Stimulated activated CD8-positive, alpha-beta memory T cell treated with anti-CD3 and anti-CD28 coated beads, Interleukin-15, amount 100 ng/mL, for 1 hour (primary cell): ENCODE measurements at places on chromosomes 5 and 9.

DNA sequence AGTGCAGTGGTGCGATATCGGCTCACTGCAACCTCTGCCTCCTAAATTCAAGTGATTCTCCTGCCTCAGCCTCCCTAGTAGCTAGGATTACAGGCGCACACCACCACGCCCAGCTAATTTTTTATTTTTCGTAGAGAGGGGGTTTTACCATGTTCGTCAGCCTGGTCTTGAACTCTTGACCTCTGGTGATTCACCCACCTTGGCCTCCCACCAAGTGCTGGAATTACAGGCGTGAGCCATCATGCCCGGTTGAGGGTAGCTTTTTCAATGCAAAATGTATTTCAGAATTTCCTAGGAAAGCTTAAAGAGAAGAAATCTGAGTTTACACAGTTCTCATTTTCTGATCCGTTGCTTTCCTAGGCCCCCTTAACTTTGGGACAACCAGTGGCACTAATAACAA lies 15.7 kb downstream of the BDP1 start:
- DNase-seq, result no peak

GRCh38 chr9:81537964-81538363 lies 151.4 kb downstream of the TLE1 start:
- DNase-seq, result no peak

DNA sequence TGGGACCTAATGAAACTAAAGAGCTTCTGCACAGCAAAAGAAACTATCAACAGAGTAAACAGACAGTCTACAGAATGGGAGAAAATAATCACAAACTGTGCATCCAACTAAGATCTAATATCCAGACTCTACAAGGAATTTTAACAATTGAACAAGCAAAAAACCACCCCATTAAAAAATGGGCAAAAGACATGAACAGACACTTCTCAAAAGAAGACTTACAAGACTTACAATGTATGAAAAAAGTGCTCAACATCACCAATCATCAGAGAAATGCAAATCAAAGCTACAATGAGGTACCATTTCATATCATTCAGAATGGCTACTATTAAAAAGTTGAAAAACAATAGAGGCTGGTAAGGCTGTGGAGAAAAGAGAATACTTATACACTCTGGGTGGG lies 58.0 kb downstream of the SHOC1 start:
- DNase-seq, result no peak

- no peak for DNase-seq
These were observed 10.1 kb downstream of the KCNV2 start for GRCh38 chr9:2727374-2727773.

GRCh38 chr5:176734756-176735342 lies 75.5 kb upstream of the UNC5A start:
- no peak for DNase-seq

DNA sequence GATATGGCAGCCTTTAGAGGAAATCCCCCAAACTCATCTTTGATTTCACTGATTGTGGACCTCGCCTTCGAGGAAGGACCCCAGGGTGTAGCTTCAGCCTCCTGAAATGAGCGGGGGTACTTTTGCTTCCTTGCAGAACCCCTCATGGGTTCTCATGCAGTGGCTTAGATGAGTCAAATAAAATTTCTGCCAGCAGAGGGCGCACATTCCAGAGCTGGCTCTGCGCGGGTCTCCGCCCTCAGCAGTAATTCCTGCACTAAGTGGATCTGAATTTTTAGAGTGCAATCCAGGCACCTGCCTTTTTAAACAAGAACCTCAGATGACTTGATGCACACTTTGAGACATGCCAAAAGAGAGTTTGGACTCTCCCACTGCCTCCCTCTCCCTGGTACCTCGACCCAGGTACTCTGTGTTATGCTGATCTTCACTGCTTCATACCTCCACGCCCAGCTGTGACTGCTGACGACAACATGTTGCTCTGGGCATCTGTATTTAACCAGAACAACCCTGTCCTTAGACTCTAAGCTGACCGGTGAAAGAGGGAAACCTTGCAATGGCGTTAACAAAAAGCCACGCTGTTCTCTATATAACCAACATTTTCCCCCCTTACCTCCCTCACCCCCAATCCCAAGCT lies 7.3 kb downstream of the EGFLAM start:
- peak; percentile 9 for DNase-seq

DNA sequence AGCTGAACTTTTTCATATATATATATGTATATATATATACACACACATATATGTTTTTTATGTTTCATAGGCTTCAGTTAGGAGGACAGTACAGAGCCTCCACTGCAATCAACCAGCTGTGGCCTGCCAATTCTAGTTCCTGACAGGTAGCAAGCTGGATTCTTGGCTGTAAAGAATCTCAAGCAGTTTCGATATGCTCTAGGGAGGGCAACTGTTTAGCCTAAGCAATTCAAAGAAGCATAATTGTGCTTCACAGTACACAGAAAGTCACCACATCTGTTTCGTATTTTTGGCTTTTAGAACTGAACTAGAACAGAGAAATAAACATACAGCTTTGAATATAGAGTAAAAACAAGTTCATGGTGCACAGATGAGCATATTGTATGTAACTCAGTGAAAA lies 152.4 kb upstream of the ARRDC3 start:
- no peak for DNase-seq

DNA sequence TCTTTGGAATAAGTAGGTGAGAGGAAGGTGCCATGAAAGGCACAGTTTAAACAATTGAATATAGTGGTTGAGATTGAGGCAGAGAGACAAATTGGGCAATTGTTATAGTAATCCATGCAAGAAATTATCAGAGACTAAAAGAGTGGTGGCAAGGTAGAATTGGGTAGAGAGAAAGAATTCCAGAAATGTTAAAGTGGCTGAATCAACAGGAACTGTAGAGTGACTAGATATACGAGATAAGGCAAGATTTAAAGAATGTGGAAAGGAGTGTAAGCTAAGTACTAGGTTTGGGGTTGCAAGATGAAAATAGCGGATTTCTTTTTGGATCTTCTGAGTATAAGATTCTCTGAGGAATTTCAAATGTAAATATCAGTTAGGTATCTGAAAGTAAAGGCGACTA lies 285.2 kb downstream of the DMRTA1 start:
- no peak for DNase-seq

- no peak for DNase-seq
These were observed 99.5 kb upstream of the MSX2 start for GRCh38 chr5:174624733-174625522.

DNA sequence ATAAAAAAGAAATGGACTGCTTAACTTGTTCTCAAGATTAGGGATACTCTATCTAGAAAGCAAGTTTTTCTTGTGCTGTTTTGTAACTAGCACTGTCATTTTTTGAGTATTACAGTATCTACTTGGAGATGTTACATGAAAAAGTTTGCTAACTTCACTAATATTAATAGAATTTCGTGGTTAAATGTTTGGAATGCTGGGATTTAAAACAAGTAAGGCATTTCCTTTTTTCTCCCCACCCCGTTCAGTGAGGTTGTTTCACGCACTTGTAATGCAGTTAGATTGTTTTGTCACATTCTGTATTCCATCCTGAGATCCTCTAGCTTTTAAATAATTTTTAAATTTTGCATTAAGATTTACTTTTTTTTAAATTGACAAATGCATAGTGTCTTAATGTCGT lies 20.0 kb upstream of the TEK start:
- no peak for DNase-seq

GRCh38 chr5:135955525-135955924 lies 742 bp upstream of the LECT2 start:
- DNase-seq, result no peak

GRCh38 chr9:97794666-97795065 lies 58.4 kb upstream of the FOXE1 start:
- no peak for DNase-seq

- no peak for DNase-seq
These were observed 100.0 kb upstream of the IFNK start for GRCh38 chr9:27423915-27424710.

DNA sequence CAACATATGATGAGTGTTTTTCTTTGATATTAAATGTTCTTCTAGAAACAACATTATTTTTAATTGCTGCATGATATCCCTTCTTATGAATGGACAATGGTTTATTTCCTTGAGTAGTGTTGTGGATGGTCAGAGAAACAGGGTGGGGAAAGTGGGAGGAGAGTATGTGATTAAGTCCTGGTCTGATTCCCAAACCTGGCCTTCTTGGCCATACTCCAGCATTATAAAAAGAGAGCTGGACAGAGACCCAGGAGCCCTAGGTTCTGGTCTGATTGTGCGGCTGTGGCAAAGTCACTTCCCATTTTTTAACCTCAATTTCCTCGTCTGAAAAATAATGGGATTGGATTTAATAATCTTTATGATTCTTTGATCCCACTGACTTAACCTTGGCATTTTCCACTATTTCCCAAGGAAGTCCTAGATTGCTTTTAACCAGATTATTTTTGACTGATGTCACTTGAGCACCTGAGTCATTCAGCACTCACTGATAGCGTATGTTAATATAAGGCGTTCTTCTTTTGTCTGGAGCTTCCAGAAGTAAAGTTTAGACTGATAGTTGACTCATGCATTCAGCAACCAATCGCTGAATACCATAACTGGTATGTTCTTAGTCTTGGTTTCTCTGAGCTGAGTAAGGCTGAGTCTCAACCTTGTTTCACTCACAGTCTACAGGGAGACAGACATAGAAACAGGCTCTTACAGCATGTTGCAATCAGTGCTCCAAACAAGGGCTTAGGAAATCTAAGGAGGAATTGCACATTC lies 26.2 kb downstream of the OSMR start:
- DNase-seq, result no peak

- DNase-seq, result no peak
These were observed 761.2 kb downstream of the TAF11L14 start for GRCh38 chr5:18395126-18396110.

- no peak for DNase-seq
These were observed 46.5 kb downstream of the SLC25A46 start for GRCh38 chr5:110785356-110785755.

GRCh38 chr5:77971776-77972468 lies 195.8 kb upstream of the TBCA start:
- no peak for DNase-seq

- DNase-seq, result no peak
These were observed 265.3 kb upstream of the GAS1 start for GRCh38 chr9:87212605-87213021.

- DNase-seq, result no peak
These were observed 259.4 kb downstream of the PLK2 start for GRCh38 chr5:58200451-58200850.

DNA sequence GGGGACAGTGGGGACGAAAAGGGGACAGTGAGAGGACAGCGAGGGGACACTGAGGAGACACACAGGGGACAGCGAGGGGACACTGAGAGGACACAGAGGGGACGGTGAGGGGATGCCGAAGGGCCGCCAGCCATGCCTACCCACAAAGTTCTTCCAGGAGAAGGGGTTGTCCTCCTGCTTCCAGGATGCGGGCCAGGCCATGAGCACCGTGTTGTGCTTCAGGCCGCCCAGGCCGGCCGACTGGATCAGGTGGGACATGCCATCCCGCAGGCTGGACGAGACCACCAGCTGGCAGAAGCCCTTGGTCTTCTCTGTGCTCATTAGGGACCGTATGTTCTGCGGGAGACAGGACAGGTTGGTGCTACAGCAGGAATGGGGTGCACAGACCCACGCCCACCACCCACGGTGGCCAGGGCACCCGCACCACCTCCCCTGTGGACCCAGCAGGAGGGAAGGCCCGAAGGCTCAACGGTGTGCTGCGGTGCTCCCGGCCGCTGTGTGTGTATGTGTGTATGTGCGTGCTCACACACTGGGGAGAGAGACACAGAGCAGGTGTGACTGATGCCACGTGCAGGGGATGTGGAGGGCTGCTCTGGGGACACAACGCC lies 46.6 kb downstream of the SLC12A7 start:
- no peak for DNase-seq

GRCh38 chr5:75156585-75156984 lies 80.1 kb downstream of the ANKRD31 start:
- no peak for DNase-seq

DNA sequence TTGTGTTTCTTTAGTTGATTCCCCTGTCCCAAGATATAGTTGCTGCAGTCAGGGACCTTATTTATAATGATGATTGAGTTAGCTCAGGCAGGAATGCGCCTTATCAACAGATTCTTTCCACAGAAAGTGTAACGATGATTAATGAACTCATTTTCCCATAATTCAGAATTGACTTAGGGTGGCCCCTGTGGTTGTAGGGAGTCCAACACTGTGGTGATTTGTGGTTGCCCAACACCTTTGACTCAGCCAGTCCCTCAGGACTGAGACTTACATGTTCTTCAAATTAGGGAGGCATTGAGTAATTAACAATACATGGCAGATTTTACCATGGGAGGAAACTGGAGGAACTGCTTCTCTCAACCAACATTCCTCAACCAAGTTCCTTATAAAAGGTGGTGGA lies 221.9 kb downstream of the GABRG2 start:
- DNase-seq, result no peak

GRCh38 chr9:224582-225520 lies 10.2 kb downstream of the DOCK8 start:
- no peak for DNase-seq

GRCh38 chr9:133327834-133328484 lies 8.0 kb downstream of the SURF6 start:
- DNase-seq, result no peak
